ENCODE measurements at places on chromosomes 3 and 15.

DNA sequence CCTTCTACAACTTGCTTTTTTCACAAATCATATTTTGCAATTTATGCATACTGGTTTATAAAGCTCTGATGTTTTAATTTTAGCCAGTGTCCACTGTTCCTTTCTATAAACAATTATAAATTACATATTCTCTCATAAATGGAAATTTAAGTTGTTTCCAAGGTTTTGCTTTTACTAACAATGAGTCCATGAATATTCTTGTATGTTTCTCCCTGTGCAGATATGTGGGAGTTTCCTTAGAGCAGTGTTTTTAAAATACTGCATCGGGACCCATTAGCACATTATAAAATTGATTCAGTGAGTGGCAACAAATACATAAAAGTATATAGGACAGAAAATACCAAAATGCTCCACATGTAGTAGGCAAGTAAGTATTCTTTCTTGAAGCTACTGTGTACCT is 235.6 kb downstream of the PCCB start:
- DNase-seq, result no peak

DNA sequence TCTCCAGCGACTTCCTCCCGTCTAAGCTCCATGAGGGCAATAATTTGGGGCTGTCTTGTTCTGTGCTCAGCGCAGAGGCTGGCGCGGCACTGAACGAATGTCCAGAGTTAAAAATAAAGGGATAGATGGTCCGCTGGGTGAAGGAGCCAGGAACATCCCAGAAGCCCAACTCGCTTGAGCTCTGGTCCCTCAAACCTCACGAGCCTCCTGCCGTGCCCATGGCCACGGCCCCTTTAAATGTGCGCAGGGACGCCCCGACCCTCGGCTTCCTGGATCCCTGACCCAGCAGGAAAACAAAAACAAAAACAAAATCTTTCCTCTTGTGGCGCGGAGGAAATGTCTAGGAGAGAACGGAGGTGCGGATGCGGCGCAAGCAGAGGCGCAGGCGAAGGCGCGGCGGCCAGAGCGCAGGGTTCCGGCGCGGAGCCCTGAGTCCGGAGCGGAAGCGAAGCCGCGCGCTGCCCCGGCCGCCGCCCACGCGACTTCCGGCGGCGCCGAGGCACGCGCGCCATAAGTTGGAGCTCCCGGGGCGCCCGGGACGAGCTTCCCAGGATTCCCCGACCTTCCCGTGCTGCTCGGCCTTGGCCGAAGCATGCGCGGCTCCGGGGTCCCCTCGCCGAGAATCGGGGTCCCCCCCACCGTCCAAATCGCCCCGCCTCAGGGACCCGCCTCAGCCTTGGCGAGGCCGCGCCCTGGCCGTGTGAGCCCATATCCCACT is 52.9 kb upstream of the WNT7A start:
- no peak for DNase-seq

GRCh38 chr3:4680227-4680691 is 187.1 kb downstream of the ITPR1 start:
- DNase-seq, result no peak

DNA sequence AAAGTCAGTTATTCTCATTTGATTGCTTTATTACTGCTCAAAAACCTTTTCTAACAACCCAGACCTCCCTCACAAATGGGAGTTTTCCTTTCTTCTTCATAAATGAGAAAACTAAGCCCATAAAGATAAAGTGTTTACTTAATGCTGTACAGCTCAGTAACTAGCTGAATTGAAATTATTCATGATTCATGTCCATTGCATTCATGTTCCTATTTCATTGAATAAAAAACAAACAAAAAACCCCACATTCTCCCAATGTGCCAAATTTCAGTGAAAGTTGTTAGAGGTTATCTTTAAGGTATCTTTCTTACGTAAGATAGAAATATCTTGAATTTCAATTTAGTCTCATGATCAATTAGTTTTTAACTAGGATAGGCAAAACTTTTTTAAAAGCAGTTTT is 2.8 kb downstream of the PLSCR2 start:
- no peak for DNase-seq
